ENCODE measurements at places on chromosomes 16 and 17. TPM values are rescaled to one million over a fixed set of nuclear protein-coding genes. Genes with fewer than 3 reads are reported as not detected.

- DNase-seq = peak; percentile 54
Observed at GRCh38 chr17:63445571-63445953, 544 bp downstream of the CYB561 start.

- no peak for DNase-seq
Observed at GRCh38 chr17:27218719-27219488, 75.0 kb upstream of the WSB1 start.

MGAT5B gene
- total RNA-seq = 2.4 TPM

PPY gene
- total RNA-seq = not detected

TM4SF5 gene
- not detected for total RNA-seq
